ENCODE measurements at places on chromosomes 5 and 9.

DNA sequence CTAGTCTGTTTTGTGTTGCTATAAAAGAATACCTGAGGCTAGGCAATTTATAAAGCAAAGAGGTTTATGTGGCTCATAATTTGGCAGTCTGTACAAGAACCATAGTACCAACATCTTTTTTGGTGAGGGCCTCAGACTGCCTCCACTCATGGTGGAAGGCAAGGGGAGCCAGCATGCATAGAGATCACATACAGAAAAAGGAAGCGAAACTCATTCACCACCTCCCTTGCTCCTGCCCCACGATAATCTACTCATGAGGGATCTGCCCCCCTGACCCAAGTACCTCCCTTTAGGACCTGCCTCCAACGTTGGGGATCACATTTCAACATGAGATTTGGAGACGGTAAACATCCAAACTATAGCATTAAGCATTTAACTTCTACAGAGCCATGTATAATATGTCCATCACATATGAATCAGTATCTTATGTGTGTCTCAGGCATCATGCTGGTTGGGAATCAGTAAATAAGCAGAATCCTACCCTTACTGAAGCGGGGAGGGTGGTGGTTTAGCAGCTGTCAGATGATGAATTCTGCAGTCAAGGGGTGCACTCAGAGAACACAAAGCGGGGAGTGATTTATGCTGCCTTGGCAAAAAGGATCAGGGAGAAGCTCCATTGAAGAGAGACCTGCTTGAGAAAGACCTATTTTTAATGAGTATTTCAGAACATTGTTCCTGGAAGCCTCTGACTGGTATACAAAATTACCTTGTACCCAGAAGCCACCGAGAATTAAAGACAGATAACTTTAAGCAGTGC is 34.8 kb downstream of the HMGXB3 start:
- DNase-seq: no peak

DNA sequence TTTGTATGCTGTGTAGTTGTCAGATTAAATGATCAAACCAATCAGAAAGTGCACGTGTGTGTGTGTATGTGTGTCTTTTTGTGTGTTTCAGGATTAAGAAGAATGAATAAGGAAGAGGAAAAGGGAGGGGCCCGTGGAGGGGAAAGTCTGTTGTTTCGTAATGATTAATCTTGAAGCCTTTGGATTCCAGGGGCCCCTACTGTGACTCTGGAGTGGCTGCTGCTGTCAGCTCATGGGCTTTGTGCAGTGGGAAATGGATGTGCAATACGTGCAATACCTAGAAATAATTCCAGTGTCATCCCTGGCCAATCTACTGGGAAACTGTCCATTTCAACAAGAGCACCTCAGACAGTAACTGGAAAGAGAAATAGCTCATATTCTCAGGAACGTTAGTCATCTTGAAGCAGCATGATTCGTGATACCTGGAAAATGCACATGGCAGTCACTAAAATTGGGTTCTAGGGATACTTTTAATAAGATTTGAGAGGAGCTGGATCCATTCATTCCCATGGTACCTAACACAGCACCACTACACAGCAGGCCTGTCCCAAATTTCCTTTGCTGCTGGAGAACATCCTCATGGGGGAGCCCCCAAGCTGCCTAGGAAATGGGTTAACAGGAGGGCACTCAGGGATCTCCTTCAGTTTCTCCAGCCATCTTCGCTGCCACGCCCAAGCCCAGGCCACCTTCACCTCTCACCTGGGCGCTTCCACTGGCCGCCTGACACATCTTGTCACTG is 186.3 kb downstream of the NR3C1 start:
- DNase-seq: no peak

GRCh38 chr9:27954858-27955257 is 381.6 kb upstream of the C9orf72 start:
- DNase-seq: no peak

DNA sequence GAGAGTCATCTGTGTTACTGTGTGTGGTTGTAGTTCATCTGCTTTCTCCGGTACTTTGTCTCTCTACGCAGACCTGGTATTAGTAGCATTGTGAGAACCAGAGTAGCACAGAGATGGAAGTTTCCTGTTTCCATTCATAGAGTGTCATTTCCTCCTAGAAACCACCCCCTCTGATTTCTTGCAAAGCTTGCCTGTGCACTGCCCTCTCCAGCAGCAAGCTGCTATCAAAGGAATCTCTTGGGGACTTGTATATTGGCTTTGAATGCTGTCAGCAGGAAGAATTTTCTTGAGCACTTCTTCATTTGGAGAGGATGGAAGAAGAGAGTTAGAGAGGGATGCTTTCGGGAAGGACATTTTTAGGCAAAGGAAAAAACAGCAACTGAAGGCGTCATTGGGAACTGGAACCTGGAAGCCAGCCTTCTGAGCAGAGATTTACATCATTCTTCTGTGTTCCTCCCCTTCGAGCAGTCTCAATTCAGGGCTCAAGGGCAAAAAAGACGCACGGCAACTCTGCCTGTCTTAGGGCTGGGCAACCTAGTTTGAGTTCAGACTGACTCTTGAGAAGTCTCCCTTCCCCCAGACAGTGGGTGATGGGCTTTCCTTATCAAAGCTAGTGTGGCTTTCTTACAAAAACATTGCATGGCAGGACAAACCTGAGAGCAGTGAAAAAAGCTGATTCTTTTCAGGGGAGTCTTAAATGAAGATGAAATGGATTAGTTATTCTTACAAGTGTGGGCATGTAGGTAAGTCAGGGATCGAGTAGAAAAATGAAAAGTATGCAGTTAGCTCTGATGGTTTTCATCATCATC is 226.3 kb downstream of the AOPEP start:
- no peak for DNase-seq

GRCh38 chr9:73640971-73641370 is 489.3 kb downstream of the ANXA1 start:
- no peak for DNase-seq

- DNase-seq: no peak
These were observed 151.6 kb downstream of the FOCAD start for GRCh38 chr9:20835377-20836286.

Data from stromal cell of bone marrow (primary cell).